ENCODE measurements at places on chromosomes 4 and X. TPM values are rescaled to one million over a fixed set of nuclear protein-coding genes. Genes with fewer than 3 reads are reported as not detected.

DNA sequence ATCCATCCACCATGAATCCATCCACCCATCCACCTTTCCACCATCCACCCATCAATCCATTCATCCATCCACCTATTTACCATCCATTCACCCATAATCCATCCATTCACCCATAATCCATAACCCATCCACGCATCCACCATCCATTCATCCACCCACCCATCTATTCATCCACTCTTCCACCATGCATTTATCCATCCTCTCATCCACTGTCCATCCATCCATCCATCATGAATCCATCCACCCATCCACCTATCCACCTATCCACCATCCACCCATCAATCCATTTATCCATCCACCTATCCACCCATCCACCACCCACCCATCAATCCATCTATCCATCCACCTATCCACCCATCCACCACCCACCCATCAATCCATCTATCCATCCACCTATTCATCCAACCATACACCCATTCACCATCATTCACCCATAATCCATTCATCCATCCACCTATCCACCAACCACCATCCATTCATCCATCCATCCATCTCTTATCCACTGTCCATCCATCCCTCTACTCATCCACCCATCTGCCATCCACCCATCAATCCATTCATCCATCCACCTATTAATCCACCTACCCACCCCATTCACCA lies 179.7 kb upstream of the PSAPL1 start:
- no peak for DNase-seq

GRCh38 chr4:93157986-93158385 lies 670.6 kb upstream of the ATOH1 start:
- DNase-seq: no peak

- no peak for DNase-seq
Measured at GRCh38 chr4:67603310-67604028, 44.9 kb downstream of the STAP1 start.

SPANXD gene
- not detected for total RNA-seq

- no peak for DNase-seq
Measured at GRCh38 chr4:41236032-41236431, 20.7 kb upstream of the UCHL1 start.

DNA sequence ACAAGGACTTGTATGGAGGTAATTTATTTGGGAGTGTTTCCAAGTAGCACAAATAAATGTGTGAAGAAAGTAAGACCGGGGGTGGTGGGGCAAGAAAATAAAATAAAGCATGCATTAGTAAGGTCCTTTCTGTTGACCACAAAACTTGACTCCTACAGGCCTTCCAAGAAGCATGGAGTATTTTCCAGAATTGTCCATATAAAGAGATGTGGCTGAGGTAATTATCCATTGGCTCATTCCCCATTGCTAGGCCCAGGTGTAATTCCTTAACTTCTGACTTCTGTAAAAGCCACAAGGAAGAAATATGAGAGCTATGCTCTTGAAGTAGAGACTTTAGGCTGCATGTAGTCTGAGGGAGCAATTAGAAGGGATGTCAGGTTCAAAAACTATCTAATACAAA lies 430.5 kb upstream of the PABPC4L start:
- no peak for DNase-seq

DNA sequence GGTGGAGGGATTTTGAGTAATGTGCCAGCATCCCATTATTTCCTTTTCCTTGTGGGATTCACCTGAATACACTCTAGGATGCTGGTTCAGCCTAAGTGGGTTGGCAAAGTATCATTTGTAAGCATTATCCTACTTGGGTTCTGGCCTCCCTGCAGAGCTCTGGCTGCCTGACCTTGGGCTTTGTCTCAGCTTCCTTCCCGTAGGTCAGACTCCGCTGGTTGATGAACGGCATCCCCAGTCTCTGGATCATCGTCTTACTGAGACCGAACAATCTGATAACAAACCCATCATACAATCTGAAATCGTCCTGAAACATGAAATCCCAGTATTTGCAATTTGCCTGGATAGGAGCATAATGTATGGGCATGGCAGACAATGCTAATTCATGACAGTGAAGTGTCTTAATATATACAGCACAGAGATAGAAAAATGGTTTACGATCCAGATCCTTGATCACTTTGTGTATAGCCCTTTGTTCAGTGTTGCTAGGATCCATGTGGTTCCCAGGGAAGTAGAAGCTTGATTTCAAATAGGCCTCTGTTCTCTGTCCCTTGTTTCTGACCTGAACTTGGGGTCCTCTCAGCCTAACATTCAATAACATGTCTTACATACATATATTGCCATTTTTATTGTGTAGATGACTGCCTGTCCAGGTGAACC lies 5.5 kb downstream of the MID2 start:
- DNase-seq: no peak

SCFD2 gene
- 39.4 TPM for total RNA-seq

DNA sequence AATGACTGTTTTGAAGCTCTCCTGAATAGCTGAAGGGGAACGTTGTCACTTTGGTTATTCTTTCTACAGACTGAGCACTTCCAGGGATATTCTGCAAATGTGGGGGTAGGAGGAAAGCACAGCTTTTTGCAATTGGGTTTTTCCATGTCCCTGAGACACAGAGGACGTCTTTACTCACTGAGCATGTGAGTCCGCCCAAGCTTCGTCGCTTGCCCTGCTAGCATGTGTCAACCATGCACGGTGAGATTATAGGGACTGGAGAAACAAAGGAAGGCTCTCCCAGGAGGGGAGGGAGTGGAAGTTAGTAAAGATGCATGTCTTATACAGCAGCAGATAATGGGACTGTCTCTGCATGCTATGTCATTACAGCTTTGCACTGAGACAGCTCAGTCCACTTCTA lies 111.5 kb upstream of the SFRP2 start:
- no peak for DNase-seq

- DNase-seq: no peak
Measured at GRCh38 chr4:151687021-151687640, 73.7 kb downstream of the GATB start.

GRCh38 chr4:85127653-85128052 lies 161.2 kb upstream of the WDFY3 start:
- DNase-seq: no peak

RIBC1 gene
- total RNA-seq: 0.75 TPM

- DNase-seq: no peak
Measured at GRCh38 chrX:155544881-155545280, 67.9 kb downstream of the TMLHE start.

DNA sequence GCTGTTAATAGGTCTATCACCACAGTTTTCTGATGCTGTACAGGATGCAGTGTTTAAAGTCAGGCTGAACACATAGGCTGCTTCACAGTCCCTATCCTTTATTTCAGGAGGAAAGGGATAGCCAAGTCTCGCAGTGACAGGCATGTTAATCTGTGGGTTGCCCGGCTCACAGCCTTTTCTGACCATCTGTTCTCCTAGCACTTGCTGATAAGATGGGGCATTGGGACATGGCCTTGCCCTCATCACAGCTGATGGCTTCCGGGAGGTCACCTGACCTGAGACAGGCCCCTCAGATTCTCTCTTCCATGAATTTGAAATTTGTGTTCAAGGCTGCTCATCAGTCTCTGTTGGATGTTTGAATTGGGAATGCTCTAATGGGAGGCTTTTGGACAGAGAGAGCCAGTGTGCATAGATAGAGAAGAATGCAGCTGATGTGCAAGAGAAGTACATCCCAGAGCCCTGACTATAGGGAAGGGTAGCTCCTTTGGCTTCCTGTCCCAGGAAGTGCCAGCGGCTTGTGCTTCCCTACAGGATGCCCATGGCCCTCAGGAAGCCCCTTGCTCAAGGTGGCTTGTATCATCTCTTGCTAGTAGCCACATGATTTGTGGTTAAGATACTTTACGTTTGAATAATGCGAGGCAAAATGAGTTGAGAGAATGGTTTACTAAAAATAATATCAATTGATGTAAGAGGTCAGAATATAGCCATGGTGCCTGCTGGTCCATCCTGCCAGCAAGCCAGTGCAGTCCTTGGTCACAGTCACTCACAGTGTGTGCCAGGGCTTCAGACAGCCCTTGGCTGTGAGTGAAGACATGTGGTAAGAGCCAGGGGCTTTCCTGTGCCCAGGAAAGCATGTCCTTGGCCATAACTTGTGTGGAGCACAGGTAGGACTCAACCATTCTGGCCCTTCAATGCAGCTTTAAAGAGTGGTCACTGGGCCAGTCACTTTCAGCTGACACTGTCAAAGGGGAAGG lies 88.6 kb downstream of the TSPAN7 start:
- no peak for DNase-seq

DNA sequence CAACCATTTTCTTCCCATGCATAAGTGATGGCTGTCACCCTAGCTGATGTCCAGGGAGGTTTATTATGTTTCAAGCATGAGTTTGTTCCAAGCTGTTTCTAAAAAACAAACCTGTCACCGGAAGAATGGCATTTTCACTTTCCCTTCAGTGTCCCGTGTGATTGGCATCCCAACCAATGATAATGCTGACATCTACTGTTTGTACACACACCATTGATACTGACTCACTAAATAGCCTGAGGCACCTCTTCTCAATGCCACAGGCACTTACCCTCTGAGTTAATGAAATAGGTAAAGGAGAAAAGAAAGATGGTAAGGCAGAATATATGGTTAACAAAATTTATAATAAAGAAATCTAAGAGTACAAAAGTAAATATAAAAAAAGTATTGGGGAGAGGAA lies 23.1 kb upstream of the VCX2 start:
- DNase-seq: no peak

GRCh38 chr4:150135134-150135772 lies 57.0 kb downstream of the DCLK2 start:
- DNase-seq: no peak

DNA sequence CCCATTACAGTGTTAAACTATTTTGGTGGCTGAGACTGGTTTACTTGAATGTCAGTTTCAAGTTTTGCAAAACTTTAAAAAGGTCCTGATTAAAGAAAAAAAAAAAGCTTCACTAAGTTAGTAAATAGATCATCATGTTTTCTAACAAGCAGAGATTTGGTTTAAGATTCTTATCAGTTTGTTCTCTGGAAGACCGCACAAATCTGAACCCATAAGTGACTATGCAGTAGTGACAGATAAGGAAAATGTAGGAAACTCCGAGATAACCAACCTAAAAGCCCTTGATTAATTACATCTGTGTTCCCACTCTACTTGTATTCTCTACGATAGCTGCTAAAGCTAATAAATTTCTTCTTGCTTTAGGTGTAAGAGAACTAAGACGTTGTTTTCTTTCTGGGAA lies 1799.8 kb upstream of the ADGRL3 start:
- no peak for DNase-seq

DNA sequence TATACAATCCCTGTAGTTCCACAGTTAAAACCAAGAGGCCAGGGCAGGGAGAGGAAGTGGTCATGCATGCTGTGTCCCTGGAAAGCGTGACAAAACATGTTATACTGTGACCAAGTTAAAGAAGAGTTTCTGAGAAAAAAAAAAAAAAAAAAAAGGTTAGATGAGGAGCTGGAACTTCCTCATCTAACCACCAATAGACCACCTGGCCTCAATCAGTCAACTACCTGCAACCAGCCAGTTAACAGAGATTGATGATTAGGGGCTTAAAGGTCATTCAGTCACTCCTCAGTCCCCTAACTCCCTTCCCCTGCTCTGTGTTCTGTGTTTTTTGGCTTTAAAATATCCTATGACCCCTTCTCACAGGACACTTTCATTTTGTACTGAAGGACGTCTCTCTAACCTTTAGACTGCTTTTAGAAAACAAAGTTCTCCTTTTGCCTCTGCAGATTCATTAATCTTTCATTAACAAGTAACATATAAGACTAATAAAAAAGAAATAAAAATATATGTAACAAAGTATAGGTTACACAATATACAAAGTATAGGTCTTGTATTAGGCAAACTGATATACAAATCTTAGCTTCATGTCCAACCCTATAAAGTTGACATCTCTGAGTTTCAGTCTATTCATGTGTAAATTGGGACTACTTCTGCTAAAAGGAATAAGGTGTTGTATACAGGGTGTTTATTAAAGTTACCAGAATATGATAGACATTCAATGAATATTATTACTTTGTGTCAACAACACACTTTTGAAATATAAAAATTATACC lies 179.1 kb upstream of the NDST4 start:
- DNase-seq: no peak

- no peak for DNase-seq
Measured at GRCh38 chr4:128854433-128854832, 44.9 kb downstream of the JADE1 start.

DNA sequence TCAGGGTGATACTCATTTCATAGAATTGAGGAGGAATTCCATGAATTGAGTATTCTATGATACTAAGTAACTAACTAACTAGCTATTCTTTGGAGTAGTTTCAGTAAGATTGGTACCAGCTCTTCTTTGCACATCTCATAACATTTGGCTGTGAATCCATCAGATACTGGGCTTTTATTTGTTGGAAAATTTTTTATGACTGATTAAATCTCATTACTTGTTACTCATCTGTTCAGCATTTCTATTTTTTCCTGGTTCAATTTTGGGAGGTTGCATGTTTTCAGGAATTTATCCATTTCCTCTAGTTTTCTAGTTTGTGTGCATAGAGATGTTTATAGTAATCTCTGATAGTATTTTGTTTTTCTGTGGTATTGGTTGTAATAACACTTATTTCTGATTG lies 70.8 kb upstream of the FREM3 start:
- DNase-seq: no peak

DNA sequence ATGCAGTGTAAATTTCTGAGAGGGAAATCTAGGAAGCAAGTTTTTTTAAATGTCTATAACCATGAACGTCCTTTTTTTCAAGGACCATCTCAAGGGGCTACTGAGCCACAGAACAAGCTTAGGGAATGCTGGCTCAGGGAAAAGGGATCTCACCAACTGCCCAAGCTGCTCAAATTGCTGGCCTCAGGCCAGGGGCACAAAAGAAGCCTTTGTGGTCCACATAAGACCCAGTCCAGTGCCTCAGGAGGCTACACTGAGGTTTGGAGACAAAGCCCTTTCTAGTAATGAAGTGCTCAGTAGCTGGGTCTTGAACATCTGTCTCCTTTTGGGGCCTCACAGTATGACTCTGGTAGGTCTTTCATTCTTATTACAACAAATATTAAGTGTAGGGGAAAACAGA lies 305.5 kb downstream of the RAB28 start:
- DNase-seq: no peak

DNA sequence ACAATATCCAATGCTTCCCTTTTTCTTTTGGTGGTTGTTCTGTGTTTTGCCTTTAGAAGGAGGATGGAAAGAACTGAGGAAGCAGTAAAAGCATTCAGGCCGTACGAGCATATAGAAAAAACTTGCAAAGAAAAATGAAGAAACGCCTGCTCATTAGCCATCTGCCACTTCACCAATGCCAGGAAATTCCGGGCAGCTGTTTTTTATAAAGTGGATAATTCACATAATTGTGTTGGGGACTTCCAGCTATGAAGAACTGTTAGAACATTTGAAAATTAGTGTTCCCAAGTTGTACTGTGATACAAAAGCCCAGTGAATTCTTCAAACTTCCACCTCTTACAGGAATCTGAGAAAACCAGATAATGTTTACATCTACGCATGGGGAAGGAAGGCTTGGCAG lies 11.7 kb downstream of the RELL1 start:
- no peak for DNase-seq

CXCL1 gene
- total RNA-seq: not detected

- DNase-seq: no peak
Measured at GRCh38 chr4:102454981-102455685, 46.0 kb upstream of the NFKB1 start.

- DNase-seq: no peak
Measured at GRCh38 chrX:71941145-71941544, 30.5 kb downstream of the NHSL2 start.

- no peak for DNase-seq
Measured at GRCh38 chr4:7929118-7929951, 10.3 kb downstream of the AFAP1 start.

- no peak for DNase-seq
Measured at GRCh38 chrX:154010330-154011087, 9.2 kb downstream of the IRAK1 start.

CLDN2 gene
- total RNA-seq: not detected

All from activated T-helper 1 cell treated with anti-CD3 and anti-CD28 coated beads, Interleukin-12 subunit alpha, Interleukin-12 subunit beta, Interleukin-2, Interleukin-4 antibody, amounts not matched to agents 30 ng/mL and 10 ng/mL and 1 ng/mL, durations not matched to agents 14 hours and 24 hours and 36 hours (primary cell).